ENCODE measurements at places on chromosomes 5 and 9. TPM values are rescaled to one million over a fixed set of nuclear protein-coding genes. Genes with fewer than 3 reads are reported as not detected.

DNA sequence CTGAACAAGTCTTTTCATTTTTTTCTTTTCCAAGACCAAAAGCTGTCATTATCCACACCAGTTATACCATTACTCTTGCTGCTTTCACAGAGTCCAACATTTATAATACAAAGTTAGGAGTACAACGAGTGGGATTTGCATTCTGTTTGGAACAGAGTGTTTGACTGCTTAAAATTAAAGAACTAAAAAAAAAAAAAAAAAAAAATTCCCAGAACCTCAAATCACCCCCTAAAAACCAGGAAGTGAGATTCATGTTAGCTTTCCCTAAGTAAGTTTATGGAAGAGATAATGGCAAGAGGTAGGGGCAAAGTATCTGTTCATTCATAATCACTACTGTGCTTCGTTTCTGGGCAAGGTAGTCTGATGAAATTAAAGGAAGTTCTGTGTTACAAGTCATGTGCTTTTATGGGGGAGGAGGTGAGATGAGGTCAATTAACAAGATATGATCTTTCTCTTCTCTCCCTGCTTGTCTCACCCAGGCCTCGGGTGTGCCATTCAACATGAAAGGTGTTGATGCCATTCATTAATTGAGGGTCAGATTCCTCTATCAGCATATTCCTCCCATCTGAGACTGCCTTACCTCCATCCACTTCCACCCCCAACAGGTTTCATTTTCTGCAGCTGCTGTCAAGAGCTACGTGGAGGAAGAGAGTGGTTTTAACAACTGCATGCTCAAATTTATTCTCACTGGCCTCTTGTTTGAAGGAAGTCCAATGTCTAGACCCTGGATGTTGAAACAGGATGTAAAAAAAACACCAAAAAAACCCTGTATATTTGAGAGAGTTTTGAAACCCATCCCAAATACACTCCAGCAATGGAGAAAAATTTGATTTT is 58.1 kb downstream of the MARCHF3 start:
- peak; percentile 72 for DNase-seq

DNA sequence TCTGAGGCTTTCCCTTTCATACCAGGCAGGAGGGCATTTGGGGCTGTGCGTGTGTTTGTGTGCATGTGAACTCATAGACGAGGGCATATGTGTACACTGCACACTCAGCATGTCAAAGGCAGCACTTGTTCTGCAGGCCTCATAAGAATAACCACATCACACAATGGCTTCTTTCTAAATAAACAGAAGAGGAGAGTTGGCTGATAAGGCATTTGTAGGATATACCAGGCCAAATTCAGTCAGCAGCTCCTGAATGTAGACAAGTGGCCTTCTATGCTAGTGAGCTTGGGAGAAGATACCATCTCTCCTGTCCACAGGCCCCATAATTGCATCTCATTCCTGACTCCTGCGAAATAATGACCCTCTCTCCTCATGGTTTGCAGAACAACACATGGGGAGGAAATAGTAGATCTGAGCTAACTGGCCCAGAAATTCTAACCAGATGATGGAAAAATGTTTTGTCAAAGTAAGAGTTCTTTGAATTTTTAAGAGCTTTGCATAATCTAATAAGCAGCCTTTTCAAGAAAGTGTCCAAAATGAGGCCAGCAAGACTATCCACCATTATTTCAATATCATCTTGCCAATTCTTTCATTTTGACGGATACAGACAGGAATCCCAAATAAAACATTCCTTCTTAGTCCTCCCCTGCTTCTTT is 60.5 kb upstream of the GAS1 start:
- DNase-seq = no peak

- DNase-seq = no peak
These were observed 194.6 kb downstream of the MEF2C start for GRCh38 chr5:88688156-88688983.

- no peak for DNase-seq
These were observed 368.3 kb downstream of the CAAP1 start for GRCh38 chr9:26524267-26524666.

DNA sequence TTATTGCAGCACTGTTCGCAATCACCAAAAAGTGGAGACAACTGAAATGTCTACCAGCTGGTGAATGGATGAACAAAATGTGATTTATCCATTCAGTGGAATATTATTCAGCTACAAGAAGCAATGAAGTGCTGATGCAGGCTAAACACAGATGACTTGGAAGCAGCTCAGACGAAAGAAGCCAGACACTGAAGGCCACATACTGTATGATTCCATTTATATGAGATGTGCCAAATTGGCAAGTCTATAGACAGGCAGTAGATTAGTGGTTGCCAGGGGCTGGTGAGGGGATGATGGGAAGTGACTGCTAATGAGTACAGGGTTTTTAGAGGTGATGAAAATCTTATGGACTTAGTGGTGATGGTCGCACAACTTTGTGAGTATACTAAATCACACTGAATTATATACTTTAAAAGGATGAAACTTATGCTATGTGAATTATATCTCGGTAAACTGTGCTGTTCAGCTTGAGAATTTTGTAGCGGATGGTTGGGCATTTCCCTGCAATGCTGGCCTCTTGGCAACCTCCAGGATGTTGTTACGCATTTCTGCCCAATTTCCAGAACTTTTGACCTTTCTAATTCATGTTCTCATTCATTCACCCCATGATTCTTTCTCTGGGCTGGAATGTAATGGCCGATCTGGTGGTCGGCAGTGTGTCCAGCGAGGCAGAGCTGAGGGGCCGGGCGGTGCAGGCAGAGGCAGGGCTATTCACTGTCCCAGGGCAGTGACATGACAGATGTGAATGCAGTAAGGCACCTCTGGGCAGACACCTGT is 22.0 kb upstream of the WNK2 start:
- no peak for DNase-seq

DNA sequence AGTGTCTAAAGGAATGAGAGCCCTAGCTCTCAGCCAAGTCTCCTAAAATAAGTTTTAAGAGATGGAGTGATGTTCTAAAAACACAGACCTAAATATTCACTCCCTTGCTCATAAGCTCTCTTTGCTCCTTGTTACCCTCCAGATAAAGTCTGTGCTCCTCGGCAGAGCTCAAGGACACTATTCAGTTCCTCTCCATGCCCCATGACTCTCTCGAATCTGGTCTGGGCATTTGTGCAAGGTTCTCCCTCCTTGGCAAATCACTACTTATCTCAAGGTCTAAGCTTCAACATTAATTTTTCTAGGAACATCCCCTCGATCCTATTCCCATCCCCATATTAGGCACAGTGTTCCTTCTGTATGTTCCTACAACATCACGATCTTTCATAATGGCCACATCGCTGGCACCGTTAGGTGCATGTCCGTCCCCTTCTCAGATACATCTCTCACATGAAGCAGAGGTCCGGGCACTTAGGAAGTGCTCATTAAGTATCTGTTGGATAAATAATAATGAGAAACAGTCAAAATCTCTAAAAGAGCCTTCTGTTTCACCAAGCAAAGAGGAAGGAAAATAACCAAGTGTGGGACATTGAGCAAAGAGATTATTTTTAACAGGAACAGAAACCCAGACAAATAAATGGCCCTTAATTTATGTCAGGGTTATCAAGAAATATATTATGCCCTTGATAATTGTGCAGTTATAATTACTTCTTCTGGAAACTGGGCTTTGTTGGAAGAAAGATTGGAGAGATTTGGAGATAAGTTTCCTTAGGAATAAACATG is 85.9 kb upstream of the HTR4 start:
- DNase-seq = no peak

DNA sequence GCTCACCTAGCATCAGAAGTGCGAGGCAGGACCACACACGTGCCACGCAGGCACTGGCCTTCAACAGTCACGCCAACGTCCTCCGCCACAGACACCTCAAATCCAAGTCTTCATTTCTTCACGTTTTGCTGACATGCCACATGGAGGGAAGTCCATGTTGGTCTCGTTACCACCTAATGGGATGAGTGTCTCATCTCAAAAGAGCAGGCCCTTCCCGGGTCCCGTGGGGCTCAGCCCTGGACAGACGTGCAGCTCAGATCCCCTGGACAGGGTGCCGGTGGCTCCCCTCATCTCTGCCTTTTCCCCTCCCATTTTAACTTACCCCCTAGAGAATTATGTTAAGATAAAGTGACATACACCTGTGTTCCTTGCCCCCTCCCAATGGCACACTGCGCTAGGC is 76.8 kb downstream of the MRPL36 start:
- no peak for DNase-seq

DNA sequence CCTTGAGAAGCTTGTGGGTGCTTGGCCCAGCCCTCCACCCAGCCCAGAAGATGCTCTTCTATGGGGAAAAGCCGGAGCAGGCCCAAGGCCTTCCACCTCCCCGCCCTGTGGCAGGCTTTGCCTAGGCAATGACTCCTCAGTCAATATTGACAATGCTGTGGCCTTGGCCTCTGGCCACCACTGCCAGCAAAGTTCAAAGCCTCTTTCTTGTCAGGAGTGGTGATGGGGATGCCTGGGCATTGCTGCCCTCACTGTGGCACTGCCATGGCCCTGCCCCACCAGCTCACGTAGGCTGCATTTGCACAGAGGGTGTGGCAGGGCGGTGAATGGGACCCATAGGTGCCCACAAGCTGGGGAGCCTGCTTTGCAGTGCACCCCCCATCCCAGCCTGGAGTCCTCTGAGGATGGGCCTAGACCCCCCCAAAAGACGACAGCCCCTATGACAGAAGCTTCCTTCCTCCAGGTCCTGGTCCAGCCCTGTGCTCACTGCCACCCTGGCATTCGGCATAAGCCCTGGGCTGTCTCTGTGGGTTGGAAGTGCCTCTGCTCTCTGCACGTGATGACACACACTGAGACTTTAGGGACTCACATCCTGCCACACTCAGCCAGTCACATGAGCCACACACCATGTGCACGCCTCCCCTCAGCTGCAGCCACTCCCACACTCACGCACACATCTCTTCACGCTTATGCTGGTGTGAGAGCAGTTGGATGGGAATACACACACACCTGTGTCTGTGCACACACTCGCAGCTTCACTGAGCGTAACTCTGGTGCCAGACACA is 31.1 kb downstream of the MORN5 start:
- no peak for DNase-seq

Gene DBN1
- 1.6 TPM for polyA plus RNA-seq

Gene PALM2AKAP2
- not detected for polyA plus RNA-seq

Gene FREM1
- 14.5 TPM for polyA plus RNA-seq
